MM.1S (cell line): ENCODE measurements at places on chromosomes 16 and 17.

DNA sequence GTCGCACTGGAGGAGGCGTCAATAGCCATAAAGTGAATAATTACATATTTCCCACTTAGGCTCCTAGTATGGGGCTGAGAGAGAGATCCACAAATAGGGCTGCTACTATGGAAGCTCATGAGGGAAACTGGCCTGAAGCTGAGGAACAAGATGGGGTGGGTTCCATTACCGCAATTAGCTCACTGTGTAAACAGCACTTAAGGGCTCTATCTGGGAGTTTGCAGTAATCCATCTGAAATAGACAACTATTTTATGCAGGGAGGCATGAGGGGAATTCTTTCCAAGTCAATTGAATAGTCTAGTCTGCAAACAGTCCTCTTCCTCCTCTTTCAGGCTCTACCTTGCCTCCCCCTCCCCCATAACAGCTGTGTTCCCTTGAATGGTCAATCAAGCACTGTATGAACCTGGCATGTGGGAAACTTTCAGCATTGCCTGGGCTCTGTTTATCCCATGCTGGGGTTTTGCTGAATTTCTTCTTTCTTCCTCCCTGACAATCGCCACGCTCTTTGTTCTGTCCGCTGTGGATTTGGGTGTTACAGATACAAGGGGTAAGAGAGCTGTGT lies 56.1 kb upstream of the MAF start:
- no peak for DNase-seq

GRCh38 chr16:12097523-12098428 lies 121.2 kb downstream of the SNX29 start:
- no peak for DNase-seq

DNA sequence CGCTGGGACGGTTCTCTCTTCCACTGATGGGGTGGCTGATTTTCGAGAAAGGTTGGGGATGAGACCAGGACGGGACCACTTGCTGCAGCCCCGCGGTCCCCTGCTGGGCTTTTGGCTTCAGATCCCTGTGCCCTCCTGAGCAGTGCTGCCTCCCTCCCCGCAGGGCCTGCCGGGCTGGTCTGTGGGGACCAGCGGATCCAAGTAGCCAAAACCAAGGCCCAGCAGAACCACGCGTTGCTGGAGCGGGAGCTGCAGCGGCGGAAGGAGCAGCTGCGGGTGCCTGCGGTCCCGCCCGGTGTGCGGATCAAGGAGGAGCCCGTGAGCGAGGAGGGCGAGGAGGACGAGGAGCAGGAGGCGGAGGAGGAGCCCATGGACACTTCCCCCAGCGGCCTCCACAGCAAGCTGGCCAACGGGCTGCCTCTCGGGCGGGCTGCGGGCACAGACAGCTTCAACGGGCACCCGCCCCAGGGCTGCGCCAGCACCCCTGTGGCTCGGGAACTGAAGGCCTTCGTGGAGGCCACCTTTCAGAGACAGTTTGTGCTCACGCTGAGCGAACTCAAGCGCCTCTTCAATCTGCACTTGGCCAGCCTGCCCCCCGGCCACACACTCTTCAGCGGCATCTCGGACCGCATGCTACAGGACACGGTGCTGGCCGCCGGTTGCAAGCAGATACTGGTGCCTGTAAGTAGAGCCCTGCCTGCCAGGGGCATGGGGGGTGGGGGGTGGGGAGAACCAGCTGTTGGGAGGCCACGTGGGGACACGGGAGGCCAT lies 28.6 kb downstream of the POLR3E start:
- no peak for DNase-seq

DNA sequence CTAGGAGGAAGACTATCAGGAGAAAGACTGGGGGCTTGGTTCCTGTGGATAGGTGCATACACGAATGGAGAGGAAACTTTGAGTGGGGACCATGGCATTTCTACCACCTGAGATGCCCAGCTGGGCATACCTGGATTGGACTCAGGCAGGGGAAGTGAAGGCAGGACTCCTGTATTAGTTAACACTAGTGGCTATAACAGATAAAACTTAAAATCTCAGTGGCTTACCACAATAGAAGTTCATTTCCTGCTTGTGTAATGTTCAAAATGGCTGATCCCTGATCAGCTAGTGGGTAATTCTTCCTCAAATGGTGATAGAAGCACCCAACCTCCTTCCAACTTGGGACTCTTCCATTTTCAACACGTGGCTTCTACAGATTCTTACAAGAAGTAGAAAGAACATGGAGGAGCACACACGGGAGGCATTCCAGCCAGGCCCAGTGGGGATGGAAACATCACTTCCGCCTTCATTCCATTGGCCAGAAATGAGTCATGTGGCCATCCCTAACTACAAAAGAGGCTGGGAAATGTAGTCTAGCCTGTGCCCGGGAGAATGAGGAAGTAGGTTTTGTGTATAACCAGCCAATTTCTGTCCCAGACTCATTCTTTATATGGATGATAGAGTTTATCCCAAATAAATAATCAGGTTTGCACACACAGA lies 112.1 kb downstream of the UTP18 start:
- DNase-seq, result peak; percentile 84

DNA sequence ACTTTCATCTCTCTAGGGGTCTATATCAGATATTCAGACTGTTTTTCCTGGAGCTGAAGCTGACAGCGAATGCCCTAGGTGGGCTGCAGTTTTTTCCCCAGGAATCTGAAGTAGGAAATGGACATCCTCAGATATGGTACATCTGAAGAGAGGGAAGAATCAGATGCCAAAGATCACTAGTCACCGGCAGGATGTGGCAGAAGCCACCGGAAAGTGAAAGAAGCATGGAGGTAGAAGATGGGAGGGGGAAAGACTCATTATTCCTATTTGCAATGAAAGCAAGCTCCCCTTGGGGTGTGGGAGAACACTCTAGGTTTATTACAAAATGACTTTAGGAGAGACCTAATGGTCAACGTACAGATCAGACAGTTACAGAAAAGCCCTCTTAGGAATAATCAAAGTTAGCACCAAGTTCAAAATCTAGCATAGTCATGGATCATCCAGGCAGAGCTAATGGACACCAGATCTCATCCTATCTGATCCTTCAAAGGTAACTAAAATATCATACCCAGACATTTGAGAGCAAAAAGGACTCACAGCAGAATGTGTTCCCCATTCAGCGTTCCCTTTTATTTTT lies 110.7 kb downstream of the HS3ST3A1 start:
- no peak for DNase-seq

- no peak for DNase-seq
These were observed 189.4 kb downstream of the RAB11FIP4 start for GRCh38 chr17:31580706-31581490.

- no peak for DNase-seq
These were observed 20.5 kb upstream of the CACNA1H start for GRCh38 chr16:1132431-1132830.

DNA sequence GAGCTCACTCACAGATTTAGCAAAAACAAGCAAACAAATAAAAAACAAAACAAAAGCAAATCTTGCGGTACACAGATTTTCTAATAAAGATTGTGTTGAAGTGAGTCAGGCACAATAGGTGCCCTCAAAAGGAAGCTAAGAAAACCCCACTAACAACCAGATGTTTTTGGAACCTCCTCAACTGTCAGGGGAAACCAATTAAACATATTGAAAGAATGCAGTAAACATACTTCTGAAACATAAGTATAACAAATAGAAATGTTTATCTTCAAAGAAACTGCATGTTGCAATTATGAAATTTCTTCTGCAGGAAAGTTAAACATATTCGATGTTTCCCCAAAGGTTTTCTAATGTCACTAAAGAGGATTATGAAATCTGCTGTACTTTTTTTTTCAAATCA lies 110.5 kb upstream of the CORO6 start:
- DNase-seq, result no peak

- DNase-seq, result no peak
These were observed 7.4 kb downstream of the MYO1D start for GRCh38 chr17:32869345-32870026.

- DNase-seq, result no peak
These were observed 27.6 kb downstream of the RMI2 start for GRCh38 chr16:11372829-11373306.

DNA sequence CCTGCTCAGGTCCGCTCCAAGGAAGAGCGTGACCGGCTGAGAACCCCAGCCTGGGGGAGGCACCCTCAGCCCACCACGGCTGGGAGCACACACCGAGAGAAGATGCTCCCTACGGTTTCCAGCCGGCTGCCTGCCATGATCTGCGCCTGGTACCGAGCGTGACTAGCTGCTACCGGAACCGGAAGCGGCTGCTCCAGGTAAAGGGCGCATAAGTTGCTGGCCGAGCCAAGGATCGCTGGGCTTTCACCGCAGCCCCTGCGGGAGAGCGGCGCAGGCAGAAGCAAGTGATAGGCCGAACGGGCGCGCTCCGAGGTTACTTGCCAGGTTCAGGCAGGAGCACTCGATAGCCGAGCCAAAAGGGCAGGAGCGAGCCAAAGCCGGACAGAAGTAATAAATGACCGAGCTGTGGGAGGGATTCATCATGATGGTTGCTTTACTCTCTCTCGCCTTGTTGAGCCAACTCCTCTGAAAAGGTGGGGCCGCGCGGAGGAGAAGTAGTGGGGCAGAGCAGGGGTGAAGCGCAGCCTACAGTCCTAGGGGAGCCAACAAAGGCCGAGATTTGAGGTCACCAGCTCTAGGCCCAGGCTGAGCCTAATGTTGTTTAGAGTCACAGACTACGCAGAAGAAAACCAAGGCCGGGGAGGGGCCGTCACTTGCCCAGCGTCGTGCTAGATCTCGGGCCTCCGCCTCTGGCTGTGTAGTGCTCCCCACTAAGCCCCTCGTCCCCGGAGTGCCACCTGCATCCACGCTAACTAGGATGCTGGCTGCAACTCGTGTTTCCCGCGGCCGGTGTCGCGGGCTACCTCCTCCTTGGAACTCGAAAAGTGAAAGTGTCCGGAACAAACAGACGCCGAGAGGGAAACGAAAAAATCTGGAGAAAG lies at the start of gene MRPS23:
MRPS23 (minus strand) TSS at position 171 of the 881 bp plus-strand sequence; CDS start at position 137, 34 bp downstream.
- DNase-seq, result peak; percentile 99

GRCh38 chr17:82386881-82387704 lies 15.5 kb downstream of the UTS2R start:
- DNase-seq, result no peak

- no peak for DNase-seq
These were observed 15.7 kb upstream of the GPR139 start for GRCh38 chr16:20089246-20089965.

GRCh38 chr17:76532072-76532651 lies 5.3 kb downstream of the CYGB start:
- no peak for DNase-seq

DNA sequence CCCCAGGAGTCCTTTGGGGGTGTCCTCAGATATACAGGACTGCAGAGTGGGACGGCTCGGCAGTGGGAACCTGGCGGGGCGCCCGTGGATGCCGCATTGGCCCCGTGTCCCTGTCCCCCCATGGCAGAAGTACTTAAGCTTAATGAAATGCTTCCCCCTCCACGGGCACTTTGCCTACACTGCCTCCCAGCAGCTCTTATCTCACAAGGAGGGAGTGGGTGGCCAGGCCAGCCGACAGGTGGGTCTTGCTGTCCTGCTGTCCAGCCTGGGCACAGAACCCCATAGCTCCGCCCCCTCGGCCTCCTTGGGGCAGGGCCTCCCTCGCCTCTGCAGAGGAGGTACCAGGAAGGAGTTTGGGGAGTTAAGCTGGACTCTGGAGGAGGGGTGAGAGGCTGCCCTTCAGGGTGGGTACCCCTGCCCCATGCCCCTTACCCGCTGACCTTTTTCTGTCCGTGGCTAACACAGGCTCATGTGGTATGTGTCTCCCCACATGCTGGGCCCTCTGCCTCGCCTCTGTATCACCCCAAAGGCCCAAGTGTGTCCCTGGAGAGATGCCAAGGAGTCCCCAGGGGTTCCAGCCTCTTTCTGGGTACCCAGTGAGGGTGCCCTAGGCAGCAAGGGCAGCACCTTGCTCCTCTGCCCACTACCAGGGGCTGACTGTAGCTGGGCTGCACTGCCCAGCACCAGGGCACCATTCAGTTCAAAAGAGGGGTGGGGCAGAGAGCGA lies 8.7 kb downstream of the THRA start:
- no peak for DNase-seq

DNA sequence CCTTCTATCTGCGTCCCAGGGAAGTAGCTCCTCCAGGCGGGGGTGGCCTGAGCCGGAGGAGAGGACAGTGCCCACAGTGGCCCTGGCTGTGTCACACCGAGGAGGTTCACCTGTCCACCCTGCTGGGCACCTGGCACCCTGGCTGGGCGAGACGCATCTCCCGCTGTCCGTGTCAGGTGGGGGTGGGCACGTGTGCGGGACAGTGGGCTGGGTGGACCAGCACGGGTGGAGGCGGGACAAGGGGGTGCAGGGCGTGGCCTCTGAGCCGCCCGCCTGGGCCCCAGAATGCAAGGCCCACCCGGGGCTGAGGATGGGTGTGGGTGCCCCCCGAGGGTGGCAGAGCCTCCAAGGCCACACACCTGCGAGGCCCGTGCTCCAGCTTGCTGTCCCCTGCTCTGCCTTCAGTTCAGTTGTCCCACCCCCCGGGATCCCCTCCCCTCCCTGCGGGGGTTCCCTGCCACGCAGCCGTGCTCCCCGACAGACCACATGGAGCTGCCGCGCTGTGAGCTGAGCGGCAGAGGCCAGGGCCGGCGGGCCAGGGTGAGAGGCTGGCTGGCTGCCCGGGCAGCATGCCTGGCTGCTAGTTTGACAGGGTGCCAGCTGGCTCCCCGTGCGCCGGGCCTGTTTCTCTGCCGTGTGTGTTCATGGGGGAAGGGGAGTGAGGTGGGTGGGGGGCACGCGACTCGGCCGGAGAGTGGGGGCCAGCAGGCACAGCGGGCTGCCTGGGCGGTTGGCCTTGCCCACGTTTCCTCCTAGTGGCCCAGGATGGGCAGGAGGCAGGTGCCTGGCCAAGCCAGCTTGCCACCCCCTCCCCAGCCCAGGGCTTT lies 33.9 kb downstream of the BAHCC1 start:
- no peak for DNase-seq

DNA sequence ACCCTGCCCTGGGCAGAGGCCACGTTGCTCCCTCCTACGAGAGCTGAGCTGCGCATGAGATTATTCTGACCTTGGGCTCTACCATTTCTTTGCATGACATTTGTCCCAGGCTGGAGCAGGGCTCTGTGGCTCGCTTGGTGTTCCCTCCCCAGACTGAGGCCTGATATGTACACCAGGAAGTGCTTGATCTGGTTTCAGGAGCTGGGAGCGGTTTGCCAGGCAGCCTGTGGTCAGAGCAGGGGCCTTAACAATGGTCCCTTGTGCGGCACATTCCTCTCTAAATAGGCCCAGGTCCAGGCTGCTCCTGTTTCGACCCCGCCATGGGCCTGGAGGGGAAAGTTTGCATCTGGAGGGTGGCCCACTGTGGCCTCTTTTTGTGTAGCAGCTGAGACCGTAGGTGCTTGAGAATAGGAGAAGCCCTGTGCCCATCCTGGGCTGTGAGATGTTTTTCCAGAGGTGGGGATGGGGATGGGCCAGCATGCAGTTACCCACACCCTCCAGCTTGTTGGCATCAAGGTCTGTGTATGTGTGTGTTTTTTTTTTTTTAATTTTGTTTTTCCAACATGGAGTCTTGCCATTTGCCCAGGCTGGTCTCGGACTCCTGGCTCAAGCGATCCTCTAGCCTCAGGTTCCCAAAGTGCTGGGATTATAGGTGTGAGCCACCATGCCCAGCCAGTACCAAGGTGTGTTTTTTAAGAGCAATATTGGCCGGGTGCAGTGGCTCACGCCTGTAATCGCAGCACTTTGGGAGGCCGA lies 253.9 kb downstream of the SEC14L1 start:
- no peak for DNase-seq
